ENCODE measurements at places on chromosomes 2 and 18. TPM values are rescaled to one million over a fixed set of nuclear protein-coding genes. Genes with fewer than 3 reads are reported as not detected.
A peak's percentile ranks its signal among the peaks of the same experiment; 100 is the strongest.

GRCh38 chr2:220077488-220077887 is 450.1 kb downstream of the SLC4A3 start:
- H3K36me3 ChIP-seq, result no peaks in the 10 kb centered on the region
- peaks cover 5% of the 10 kb centered on the region for H3K4me1 ChIP-seq
- H3K4me3 ChIP-seq, result no peak overlapping the region
- no peaks in the 10 kb centered on the region for H3K27me3 ChIP-seq
- peak; percentile 40 for DNase-seq

- H3K4me1 ChIP-seq, result peaks cover 12% of the 10 kb centered on the region
- DNase-seq, result peak; percentile 41
- H3K36me3 ChIP-seq, result no peaks in the 10 kb centered on the region
- H3K27me3 ChIP-seq, result no peaks in the 10 kb centered on the region
- no peak overlapping the region for H3K27ac ChIP-seq
Measured at GRCh38 chr2:50126845-50127244, 905.1 kb downstream of the NRXN1 start.

The RTP5 gene
- not detected for total RNA-seq

- no peaks in the 10 kb centered on the region for H3K4me1 ChIP-seq
- no peaks in the 10 kb centered on the region for H3K27me3 ChIP-seq
Measured at GRCh38 chr2:48197618-48198017, 291.3 kb upstream of the FBXO11 start.

- H3K27ac ChIP-seq, result no peak overlapping the region
- no peak for DNase-seq
- no peaks in the 10 kb centered on the region for H3K36me3 ChIP-seq
Measured at GRCh38 chr2:47303341-47304148, 99.4 kb upstream of the MSH2 start.

- H3K36me3 ChIP-seq, result no peaks in the 10 kb centered on the region
- no peaks in the 10 kb centered on the region for H3K27me3 ChIP-seq
- no peak overlapping the region for H3K27ac ChIP-seq
- DNase-seq, result no peak
Measured at GRCh38 chr2:101975171-101975870, 16.4 kb upstream of the IL1R2 start.

The UGT1A4 gene
- 0.21 TPM for total RNA-seq

- H3K27ac ChIP-seq, result no peak overlapping the region
- DNase-seq, result no peak
- no peaks in the 10 kb centered on the region for H3K36me3 ChIP-seq
- no peaks in the 10 kb centered on the region for H3K4me1 ChIP-seq
- H3K4me3 ChIP-seq, result no peak overlapping the region
- no peaks in the 10 kb centered on the region for H3K27me3 ChIP-seq
Measured at GRCh38 chr2:64675860-64676259, 22.1 kb upstream of the SERTAD2 start.

DNA sequence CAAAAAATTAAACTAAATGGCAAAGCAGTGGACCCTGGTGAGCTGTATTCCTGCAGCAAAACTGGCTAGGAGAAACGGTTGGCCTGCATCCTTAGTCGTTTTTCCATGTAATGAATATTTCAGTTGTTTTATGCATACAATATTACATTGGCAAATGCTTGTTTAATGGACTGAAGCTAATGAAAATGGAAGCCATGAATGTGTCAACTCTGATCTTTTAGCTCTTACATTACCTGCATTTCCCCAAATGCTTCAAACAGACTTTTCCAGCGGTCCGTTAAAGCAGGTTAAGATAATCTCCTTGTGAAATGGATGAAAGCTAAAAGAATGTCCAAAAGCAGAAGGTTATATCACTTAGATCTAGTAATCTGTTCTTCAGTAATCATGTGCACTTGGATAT is 686.3 kb upstream of the SETBP1 start:
- H3K36me3 ChIP-seq, result no peaks in the 10 kb centered on the region
- no peak overlapping the region for H3K4me3 ChIP-seq
- no peaks in the 10 kb centered on the region for H3K4me1 ChIP-seq
- H3K27ac ChIP-seq, result no peak overlapping the region

Measured in lung (tissue), 17 donors.